D721Med (cell line): ENCODE measurements at places on chromosomes 1 and 21.

DNA sequence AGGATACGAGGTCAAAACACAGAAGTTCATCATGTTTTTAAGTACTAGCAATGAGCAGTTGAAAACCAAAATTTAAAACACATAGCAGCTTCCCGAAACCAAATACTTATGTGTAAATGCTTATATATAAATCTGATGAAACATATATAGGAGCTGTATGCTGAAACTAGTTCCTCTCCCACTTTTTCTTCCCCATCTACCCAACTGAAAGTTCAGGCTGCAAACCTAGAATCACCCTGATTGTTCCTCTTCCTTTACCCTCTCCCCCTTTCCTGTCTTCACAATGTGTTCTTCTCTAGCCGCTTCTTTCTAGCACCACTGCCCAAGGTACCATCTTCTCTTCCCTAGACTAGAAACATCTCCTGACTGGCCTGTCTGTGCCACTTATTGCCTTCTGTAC lies 90.6 kb downstream of the ST3GAL3 start:
- no peak for DNase-seq

DNA sequence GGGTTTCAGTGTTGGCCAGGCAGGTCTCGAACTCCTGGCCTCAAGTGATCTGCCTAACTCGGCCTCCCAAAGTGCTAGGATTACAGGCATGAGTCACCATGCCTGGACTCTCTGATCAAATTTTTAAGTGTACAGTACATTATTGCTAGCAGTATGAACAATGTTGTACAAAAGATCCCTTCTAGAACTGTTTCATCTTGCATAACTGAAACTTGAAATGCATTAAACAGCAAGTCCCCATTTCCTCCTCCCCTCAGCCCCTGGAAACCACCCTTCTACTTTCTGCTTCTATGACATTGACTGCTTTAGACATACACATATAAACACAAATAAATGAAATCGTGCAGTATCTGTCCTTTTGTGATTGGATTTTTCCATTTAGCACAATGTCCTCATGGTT lies 463.4 kb downstream of the PTPRC start:
- no peak for DNase-seq

DNA sequence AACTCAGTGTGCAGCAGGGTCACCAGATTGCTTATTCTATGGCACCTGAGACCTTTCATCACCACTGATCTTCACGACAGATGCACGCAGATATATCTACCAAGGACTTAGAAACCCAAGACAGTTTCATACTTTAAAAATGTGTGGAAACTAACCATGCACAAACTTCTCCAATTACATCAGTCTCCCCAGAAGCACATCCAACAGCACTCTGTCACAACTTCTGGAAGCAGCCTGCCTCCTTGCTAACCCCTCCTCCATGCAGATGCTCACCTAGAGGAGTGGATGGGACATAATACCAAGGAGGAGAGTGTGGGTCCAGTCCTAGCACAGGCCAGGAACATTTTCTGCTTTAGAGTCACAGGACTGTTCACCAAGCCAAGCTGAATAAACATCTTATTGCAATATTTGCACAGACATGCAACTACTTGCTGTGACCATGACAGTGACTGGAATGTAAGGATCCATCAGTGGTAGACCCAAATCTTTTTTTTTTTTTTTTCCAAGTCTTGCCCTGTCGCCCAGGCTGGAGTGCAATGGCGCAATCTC lies 69.4 kb downstream of the HIVEP3 start:
- no peak for DNase-seq

DNA sequence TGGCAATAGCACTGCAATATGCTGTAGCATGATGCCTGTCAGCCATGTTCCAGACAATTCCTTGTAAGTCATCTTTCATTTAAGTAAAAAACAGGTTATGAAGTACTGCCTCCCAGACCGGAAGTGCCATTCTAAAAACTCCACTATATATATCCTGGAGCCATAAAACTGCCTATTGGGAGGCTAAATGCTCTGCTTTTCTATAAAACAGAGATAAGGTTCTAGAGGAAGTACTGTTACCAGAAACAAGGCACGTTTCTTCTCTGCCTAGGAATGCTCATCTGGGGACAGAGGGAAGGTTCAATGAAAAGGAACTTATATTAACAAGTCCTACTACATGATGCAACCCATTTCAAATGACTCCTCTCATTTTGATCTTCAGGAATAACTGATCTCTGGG lies 66.8 kb downstream of the GPR137B start:
- no peak for DNase-seq

DNA sequence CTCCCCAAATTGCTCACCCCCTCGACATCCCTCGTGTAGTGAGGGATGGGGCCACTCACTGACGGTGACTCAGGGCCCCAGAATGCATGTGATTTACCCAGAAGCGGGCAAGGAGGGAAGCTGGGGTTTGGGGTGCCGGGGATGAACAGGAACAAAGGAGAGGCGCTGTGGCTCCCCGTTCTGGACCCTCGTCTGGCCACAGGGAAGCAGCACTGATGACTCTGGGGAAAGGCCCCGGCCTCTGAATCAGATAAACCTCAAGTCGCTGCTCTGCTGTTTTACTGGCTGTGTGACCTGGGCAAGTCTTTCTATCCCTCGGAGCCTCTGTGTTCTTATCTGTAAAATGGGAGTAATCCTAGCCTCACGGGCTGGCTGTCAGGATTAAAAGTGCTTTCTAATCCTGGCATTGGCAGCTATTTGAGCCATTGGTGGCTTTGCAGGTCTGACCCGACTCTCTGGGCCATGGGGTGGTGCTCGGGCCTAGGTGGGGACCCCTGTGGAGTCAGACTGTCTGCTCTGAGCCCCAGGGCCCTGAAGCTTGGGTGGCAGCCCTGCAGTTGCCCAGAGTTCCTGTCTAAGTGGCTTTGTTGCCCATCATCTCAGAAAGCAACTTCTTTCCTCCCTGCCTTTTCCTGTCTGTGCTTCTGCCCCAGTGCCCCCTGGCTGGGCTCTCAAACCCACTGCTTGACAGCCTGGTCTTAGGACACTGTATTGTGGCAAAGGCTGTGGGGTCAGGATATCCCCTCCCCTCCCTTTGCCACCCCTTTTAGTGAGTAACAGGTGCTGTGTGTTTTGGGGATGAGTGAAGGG lies 5.5 kb downstream of the TNFRSF1B start:
- no peak for DNase-seq

- no peak for DNase-seq
These were observed 20.6 kb downstream of the ESPN start for GRCh38 chr1:6445062-6445763.

- no peak for DNase-seq
These were observed 11.7 kb downstream of the MPZ start for GRCh38 chr1:161298116-161298515.

- DNase-seq = no peak
These were observed 11.2 kb downstream of the TAF12 start for GRCh38 chr1:28631713-28632112.

GRCh38 chr1:230307213-230307612 lies 118.9 kb downstream of the PGBD5 start:
- DNase-seq = no peak

DNA sequence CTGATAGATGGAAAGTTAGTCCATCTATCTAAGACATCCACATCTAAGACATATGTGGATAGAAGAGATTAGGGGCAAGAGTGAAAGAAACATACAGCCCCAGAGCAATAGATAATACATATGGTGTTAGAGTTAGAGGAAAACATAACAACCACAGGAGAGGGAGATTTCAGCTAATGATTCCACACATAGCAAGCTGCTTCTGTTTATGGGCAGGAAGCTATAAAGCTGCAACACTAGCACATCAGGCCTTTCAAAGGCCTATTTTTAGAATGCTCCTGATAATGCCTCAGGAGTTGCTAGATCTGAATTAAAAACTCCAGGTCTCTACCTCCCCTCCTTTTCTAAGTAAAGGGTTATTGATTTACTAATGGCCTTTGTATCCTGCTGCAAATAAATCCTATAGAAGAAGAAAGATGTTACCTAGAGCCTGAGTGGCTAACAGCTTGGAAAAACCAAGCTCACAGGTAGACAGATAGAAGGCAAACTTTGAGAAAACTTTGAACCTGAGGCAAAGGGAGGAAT lies 36.1 kb downstream of the BRINP2 start:
- DNase-seq = no peak
